ENCODE measurements at places on chromosomes 5 and 9. TPM values are rescaled to one million over a fixed set of nuclear protein-coding genes. Genes with fewer than 3 reads are reported as not detected.

RORB gene
- total RNA-seq: 21.3 TPM

TIMD4 gene
- total RNA-seq: 0.45 TPM

SOWAHA gene
- total RNA-seq: 4.9 TPM

SPTAN1 gene
- total RNA-seq: 758 TPM

DNA sequence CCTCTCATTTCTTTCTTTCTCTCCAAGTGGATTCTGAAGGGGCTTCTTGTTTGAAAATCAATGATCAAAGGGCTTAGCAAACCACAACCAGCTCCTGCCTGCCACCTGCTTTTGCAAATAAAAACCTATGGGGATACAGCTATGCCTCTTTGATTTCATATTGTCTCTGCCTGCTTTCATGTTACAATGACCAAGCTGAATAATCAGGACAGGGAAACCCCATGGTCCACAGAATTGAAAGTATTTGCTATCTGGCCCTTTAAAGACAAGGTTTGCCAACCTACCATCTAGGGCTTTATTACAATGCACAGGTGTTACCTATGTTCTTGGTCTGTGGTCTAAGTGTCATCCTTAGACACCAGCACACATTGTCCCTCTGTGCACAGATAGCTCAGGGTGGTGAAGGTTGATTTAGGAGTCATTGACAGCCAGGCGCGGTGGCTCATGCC, 28.8 kb upstream of the PLIN2 start:
- DNase-seq: no peak

DNA sequence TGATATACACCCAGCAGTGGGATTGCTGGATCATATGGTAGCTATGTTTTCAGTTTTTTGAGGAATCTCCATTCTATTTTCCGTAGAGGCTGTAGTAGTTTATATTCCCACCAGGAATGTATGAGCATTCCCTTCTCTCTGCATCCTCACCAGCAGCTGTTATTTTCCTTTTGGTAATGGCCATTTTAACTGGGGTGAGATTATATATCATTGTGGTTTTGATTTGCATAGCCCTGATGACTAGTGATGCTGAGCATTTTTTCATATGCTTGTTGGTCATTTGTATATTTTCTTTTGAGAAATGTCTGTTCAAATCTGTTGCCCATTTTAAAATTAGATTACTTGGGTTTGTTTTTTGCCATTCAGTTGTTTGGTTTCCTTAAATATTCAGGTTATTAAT, 11.2 kb upstream of the PPIC start:
- no peak for DNase-seq

DNA sequence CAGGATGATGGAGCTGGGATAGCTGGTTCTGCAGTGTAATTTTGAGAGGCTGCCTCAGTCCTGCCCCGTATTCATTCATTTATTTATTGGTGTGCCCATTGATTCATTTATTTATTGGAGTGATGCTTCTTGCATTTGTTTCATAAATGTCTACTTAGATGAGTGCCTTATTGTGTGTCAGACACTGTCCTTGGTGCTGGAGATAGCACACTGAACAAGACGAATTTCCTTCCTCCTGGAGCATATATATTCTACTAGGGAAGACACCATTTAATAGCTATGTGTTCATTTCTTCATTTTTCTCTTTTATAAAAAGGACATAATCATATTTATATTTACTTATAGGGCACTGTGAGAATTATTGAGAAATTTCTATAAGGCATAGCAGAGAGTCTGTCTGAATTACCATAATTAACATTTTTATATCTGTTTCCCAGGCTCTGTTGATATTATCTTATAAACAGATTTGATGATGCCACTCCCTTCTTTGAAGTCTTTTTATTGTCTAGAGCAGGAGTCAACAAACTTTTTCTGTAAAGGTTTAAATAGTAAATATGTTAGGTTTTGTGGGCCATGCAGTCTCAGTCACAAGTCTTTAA, 433.9 kb upstream of the ZNF608 start:
- DNase-seq: no peak

Data from cerebellum (tissue), 4 donors.